ENCODE measurements at places on chromosomes 12 and 14. TPM values are rescaled to one million over a fixed set of nuclear protein-coding genes. Genes with fewer than 3 reads are reported as not detected.

Gene KRT82
- not detected for total RNA-seq

Gene SERPINA3
- not detected for total RNA-seq

Gene SERPINA12
- total RNA-seq: not detected

Gene ZC3H10
- total RNA-seq: 3.9 TPM

Gene DTD2
- 68.2 TPM for total RNA-seq

Gene TAS2R50
- 5.8 TPM for total RNA-seq

Gene GUCY2C
- not detected for total RNA-seq

Gene CLEC4C
- total RNA-seq: not detected

Gene EML5
- 0.86 TPM for total RNA-seq

Gene SINHCAF
- 28.3 TPM for total RNA-seq

Gene COX8C
- not detected for total RNA-seq

Gene IFNG-AS1
- not detected for total RNA-seq

Gene CLEC6A
- not detected for total RNA-seq

Gene ADAM20
- 0.86 TPM for total RNA-seq

Gene GPR84
- not detected for total RNA-seq

Gene ST8SIA1
- 1.3 TPM for total RNA-seq

Gene AQP2
- total RNA-seq: not detected

Gene SLC7A8
- 0.97 TPM for total RNA-seq

Gene ERO1A
- 49.7 TPM for total RNA-seq

Gene WASHC3
- 75.1 TPM for total RNA-seq

Measured in fibroblast of villous mesenchyme (primary cell).